ENCODE measurements at places on chromosomes 6 and 20.
A peak's percentile ranks its signal among the peaks of the same experiment; 100 is the strongest.

- DNase-seq, result no peak
These were observed 18.5 kb downstream of the PKIB start for GRCh38 chr6:122628714-122629113.

DNA sequence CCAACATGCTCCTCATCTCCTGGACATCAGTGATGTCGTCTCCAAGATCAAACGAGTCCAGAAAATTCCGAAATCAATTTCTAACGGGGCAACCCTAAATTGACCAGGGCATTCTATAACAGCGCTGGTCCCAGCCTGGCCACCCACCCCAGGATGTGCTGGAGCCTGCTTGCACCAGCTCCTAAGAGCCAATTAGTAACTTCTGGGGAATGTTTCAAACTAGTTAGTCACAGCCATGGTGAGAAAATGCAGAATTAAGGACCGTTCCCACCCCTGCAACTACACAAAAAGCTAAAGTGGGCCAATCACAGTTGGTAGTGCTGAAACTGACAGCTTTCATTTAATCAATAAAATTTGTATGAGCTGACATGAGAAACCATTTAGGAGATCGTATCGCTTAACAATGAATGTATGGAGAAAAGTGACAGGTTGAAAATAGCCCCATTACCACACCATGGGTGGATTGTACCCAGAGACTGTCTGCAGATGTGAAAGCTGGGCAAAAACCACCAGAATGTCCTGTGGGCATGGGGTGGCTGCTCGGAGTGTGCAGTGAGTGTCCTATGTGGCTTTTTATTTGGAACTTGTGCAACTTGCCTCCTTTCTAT lies 165.7 kb upstream of the AFDN start:
- DNase-seq, result no peak

- no peak for DNase-seq
These were observed 6.8 kb upstream of the SNHG17 start for GRCh38 chr20:38441916-38442315.

GRCh38 chr20:42553374-42553773 lies 636.3 kb downstream of the PTPRT start:
- DNase-seq, result no peak

DNA sequence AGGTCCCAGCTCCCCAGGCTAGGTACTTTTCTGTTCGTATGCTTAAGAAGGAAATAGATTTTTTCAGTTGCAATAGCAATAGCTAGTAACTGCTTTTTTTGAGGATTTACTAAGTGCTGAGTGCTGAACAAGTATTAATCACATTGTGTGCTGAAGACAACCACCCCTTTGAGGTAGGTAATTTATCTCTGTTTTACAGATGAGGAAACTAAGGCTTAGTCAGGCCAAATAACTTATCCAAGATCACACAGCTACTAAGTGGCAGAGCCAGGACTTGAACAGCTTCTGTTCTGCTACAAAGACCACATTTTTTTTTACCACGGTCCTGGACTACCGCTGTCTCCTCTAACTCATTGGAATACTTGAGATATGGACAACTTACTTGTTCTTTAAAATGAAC lies 39.8 kb downstream of the LRRN4 start:
- DNase-seq, result no peak

DNA sequence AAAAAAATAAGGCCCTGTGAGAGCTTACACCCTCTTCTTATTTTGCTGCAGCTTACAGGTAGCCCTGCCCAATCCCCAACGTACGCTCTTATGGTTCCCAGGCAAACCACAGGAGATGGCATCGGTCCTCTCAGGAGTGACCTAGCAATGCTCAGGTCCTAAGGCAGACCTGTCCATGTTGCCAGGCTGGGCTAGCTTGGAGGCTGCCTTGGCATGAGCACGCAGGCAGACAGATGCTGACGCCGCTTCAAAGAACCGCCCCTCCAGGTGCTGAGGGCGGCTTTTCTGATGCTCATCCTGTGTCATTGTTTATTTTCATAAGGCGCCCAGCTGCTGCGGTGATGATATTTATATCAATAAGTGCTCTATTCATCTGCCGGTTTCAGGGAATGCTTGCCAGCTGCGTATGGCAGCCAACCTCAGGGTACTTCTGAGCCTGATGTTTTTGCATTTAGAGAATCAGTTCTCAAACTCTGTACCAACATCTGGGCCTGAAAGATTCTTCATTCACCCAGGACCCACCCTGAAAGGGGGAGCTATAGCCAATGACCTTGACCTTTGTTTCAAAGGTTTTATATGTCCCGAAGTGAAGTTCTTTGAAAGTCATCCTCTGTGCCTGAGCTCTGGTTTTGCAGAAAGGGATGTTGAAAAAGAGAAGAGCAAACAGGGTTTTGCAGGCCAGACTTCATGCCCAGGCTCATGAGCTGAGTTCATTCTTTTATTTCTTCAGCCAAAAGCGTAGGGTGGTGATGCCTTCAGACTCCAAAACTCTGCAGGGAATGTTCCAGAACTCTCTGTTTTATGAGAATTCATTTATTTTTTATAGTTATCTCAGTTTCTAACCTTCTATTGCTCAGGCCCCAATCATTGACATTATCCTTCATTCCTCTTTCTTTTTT lies 475.6 kb upstream of the CHD6 start:
- DNase-seq, result no peak

GRCh38 chr6:117267054-117267347 lies 1.6 kb downstream of the VGLL2 start:
- DNase-seq, result no peak

- no peak for DNase-seq
These were observed 31.9 kb downstream of the HIVEP2 start for GRCh38 chr6:142913036-142913510.

- DNase-seq, result no peak
These were observed 11.2 kb upstream of the HEY2 start for GRCh38 chr6:125738276-125738675.

DNA sequence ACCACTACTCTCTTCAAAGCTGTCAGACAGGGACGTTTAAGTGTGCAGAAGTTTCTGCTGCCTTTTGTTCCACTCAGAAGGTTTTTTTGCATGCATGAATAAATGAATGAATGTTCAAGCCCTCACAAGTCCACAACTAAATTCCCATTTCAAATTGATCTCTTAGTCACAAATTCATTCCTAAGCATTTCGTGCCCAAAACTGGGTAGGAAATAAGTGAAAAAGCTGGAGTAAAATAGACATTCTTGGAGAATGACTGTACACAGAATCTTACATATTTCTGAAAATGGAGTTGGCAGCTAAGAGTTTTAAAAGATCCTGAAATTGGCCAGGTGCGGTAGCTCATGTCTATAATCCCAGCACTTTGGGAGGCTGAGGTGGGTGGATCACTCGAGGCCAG lies 117.6 kb downstream of the PERP start:
- no peak for DNase-seq

- DNase-seq, result no peak
These were observed 174.3 kb upstream of the STXBP5 start for GRCh38 chr6:147029923-147030322.

DNA sequence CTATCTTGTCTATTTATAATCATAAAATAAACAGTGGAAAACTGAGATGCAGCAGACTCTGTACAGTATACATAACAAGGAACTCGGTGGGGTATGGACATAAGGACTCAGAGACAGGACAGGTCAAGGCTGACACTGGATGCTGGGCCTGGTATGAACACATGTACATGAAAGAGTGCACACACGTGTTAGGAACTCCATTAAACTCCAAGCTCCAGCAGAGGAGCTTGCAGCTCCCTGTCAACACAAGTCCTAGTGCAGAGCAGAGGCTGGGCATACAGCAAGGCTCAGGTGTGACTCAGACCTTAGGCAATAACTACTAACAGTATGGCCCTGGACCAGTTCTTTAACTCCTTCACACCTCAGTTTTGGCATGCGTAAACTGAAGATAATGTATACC lies 17.1 kb downstream of the NAPB start:
- no peak for DNase-seq

DNA sequence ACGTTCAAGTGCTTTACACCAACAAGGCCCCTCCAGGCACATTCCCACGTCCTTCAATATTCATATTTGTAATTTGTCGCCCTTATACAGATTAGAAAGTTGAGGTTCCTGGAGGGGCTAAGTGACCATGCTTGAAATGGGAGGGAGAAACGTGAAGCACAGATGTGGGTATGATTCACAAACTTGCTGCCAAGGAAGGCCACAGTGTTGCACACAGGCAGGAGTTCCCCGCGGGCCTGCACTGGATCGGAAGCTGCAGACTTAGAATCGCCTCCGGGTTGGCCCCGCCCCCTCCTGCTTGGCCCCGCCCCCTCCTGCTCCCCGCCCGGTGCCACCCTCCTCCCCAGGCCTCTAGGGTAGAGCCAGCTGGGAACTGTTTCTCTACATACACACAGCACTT lies 58.2 kb upstream of the QKI start:
- peak; percentile 88 for DNase-seq

DNA sequence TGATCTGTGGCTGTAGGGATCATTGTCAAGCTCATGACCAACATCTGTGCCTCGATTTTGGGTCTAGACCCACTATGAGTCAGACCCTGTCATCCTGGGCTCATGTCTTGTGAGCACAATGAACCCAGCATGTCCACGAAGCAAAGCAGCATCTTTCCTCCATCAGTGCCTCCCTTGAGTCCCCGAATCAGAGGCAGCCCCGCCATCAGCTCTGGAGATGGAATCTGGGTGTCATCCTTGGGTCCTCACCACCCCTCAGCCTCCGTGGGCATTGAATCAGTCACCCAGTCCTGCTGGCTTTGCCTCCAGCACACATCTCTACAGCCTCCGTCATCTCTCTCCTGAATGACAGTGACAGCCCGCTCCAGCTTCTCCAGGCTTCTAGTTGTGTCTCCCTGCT lies 56.9 kb downstream of the CHMP4B start:
- no peak for DNase-seq

DNA sequence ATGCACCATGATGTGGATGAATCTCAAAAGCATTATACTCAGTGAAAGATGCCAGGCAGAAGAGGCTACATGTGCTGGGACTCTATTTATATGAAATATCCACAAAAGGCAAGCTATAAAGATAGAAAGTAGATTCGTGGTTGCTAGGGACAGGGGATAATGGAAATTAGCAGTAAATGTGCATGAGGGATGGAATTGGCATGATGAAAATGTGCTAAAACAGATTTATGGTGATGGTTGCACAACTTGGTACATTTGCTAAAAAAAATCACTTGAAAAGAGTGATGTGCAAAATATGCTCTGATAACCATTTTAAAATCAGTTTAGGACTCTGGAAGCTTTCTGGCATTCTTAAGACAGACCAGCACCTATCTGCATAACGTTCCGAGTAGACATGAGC lies 61.6 kb downstream of the ALDH8A1 start:
- DNase-seq, result no peak

DNA sequence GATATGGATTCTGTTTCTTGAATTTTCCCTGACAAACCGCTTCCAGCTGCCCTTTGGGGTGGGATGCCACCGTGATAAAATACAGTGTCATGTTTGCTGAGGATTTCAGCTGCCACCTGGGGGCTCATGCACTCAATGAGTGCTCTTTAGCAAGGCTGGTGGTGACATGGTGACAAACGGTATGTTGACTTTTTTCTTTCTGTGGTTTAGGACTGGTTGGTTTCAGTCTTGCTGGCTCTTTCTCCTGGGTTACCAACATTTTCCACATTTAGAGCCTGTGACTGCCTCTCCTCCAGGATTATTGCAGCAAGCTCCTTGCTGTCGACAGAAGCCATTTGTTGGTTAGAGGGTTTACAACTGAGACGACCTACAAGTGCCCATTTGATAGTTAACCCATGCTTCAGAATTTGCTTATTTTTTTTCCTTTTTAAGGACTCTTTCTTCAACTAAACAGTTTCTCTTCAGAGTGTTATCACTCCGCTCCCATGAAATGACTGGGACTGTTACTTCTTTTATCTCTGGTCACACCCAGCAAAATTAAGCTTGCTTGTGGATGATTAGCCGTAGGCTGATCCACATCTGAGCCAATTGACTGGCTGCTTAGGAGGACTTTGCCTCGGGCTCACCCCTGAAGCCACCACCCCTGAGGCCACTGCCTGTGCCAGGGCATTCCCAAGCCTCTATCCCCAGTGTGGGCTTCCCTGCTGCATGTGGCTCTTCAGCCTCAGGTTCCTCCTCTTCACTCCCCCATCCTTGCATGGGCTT lies 48.4 kb upstream of the CDYL start:
- DNase-seq, result no peak

DNA sequence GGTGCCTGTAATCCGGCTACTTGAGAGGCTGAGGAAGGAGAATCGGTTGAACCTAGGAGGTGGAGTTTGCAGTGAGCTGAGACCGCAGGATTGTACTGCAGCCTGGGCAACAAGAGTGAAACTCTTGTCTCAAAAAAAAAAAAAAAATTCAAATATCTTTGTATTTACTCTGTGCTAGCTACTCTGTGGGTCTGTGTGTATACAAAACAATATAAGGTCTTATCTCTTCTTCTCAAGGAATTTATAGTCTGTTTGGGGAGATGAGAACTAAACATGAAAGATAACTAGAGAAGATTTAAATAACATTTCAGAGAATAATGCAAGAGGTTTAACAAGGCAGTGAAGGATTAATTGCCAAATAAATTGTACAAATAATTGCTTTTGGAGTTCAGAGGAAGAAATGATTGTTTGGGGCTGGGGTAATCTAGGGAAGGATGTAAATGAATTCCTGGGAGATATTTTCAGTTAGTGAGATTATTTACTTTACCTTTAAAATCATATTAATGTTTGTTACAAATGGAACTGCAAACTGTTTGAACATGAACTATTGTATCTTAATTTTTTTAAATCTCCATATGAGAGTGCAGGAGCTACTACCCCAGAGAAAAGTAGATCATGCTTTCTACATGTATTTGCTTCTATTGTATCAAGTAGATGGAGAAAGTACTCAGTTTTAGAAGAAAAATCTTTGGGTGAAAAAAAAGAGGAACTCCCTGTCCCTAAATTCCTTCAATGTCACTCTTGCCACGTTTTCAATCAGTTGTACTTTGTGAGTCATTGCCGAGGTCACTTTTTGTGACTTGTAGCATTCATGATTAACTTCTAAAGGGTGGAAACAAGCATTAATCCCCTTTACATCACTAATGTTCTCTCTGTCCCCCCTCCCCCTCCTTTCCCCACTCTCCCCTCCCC lies 39.0 kb downstream of the NCOA3 start:
- DNase-seq, result no peak

- no peak for DNase-seq
These were observed 16.9 kb upstream of the APMAP start for GRCh38 chr20:25009218-25010145.

DNA sequence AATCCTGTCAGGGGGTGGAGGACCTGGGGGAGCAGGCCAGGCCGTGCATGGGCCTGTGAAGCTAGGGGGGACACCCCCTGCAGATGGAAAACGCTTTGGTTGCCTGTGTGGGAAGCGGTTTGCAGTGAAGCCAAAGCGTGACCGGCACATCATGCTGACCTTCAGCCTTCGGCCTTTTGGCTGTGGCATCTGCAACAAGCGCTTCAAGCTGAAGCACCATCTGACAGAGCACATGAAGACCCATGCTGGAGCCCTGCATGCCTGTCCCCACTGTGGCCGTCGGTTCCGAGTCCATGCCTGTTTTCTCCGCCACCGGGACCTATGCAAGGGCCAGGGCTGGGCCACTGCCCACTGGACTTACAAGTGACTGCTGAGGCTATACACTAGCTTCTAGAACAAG lies 1.8 kb downstream of the ZBTB9 start:
- DNase-seq, result no peak

All from anterior cingulate cortex (tissue), 58 donors.